ENCODE measurements at places on chromosomes 11 and 22.

DNA sequence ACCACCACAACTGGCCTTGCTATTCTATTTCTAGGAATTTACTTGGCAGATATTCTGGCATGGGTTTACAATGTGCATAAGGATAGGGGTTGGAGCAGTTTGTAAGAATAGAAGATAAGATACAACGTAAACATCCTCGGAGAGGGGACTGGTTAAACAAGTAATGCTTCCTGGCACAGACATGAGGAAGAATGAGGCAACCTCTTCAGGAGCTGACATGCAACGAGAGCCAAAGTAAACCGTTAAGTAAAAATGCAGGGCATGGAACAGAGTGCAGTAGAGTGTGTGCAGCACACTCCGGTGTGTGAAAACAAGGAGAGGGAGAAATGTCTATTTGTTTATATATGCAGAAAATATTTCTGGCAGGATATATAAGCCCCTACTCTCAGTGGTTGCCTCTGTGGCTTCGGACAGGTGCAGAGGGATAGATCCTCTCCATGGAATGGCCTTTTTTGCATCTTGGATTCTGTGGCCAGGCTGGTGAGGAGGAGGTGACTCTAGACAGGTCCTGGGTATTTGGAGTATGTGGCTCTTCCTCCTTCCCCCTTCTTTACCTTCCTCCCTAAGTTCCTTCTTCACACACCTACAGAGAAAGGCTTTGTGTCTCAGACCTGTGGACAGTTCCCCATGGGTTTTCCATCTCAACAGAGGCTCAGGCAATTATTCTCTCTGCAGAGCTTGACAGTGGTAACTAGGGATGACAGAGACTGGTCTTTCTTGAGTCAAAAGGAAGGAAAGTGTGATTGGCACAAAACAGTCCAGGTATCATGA is 2.5 kb downstream of the RAB36 start:
- DNase-seq = no peak

GRCh38 chr11:11615086-11615485 is 6.7 kb downstream of the GALNT18 start:
- DNase-seq = no peak

DNA sequence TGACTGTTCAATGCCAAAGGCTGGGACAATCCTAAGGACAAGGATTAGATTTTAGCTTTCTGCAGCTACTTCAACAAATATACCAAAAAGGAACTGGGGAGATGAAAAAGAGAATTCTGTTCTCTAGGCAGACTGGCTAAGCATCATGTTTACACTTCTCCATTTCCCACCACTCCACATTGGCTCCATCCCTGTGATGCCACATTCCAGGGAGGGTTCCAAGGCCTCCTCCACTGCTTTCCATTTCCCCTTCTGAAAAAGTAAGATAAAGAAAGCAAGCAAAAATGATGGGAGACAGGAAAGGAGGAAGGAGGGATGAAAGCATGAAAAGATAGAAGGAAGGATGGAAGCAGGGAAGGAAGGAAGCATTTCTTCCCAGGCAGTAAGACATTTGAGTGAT is 315.8 kb downstream of the BLID start:
- no peak for DNase-seq

- DNase-seq = no peak
Measured at GRCh38 chr22:44456661-44457412, 41.2 kb downstream of the RTL6 start.

GRCh38 chr22:20391222-20391621 is 2.7 kb upstream of the ZNF74 start:
- DNase-seq = no peak

GRCh38 chr11:73554671-73555320 is 43.1 kb downstream of the FAM168A start:
- DNase-seq = no peak

DNA sequence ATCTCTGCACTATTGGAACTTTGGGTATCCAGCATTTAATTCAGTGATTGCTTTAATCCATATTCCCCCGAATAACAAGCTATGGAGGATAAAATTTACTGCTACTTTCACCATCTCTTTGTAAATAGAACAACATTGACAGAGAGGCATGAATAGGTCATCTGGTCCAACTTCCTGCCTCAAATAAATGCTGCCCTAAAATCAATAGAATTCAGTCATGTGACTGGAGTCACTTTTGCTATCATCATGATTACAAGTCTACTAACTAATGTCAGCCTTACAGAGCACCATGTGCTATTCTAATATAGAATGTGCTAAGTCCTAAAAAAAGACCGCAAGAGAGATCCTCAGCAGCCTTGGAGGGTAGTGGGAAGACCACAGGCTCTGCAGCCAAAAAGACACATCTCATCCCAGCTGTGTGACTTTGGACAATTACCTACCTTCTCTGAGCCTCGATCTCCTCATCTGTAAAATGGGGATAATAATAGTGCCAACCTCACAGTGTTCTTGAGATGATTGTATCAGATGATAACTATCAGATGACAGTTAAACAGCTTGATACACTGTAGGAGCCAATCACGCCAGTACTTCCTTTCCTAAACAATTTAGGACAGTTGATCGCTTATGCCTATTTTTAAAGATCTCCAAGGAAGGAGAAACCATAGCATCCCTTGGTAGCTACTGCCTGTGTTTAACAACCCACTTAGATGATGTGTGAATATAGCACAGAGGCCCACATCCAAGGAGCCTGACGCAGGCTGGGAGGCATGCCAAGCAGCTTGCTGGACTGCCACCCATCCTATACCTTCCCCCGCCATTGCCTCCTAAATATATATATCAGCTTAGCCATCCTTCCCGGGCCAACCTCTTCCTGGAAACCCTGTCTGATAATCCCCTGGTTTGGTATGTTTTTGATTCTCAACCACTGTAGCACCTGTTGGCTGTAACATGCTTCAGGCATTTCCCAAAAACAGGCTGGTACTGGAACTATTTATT is 77.3 kb upstream of the PHF21A start:
- no peak for DNase-seq

DNA sequence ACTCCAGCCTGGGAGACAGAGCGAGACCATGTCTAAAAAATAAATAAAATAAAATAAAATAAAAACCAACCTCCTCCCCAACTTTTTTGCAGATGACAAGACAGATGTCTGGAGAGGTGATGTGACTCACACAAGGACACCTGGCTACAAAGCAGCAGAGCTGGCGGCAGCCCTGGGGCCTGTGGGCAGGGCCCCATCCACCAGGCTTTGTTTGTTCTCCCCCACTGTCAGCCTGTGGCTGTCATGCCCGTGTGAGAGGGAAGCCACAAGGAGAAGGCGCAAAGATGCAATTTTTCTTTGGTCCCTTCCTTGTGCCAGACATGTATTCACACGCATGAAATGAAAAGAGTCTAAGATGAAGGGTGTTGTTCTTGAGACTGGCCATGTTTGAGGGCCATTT is 16.6 kb downstream of the CD59 start:
- no peak for DNase-seq

DNA sequence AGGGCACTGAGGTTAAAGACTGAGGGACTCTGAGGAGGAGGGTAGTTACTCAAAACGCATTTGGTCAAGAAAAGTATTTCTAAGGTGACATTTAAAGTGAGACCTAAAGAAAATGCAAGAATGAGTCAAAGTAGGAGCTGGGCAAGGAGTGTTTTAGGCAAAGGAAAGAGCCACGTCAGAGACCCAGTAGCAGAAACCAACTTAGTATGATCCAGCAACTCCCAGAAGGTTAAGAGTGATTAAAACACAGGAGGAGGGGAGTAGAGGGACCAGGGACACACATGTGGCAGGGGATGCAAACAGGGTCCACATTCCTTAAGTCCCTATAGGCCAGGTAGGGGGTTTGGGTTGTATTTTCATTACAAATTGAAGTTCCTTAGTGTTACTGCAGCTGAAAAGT is 24.3 kb upstream of the CCDC34 start:
- DNase-seq = no peak

DNA sequence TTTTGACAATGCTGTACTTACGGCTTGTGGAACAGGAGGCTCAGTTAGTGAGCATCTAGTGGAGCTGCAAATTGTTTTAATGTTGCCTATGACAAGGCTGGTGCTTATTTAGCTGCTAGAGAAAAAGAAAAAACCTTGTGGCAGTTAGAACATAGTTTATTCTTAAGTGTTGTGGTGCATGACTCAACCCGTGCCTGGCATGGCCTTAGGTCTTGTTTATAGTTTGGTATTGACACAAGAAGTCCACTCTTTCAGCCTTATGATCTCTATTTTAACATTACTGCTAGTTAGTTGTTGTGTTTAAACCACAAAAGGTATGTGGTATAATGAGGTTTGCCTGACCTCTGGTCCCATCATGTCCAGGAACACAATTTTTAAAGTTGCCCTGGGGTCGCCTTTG is 744.6 kb downstream of the FAM181B start:
- no peak for DNase-seq

- no peak for DNase-seq
Measured at GRCh38 chr11:68296344-68297051, 15.9 kb upstream of the LRP5 start.

- no peak for DNase-seq
Measured at GRCh38 chr11:69234740-69235710, 58.9 kb upstream of the MYEOV start.

GRCh38 chr11:79894111-79894510 is 453.3 kb upstream of the TENM4 start:
- no peak for DNase-seq

GRCh38 chr11:13848031-13848430 is 114.5 kb upstream of the SPON1 start:
- DNase-seq = no peak

DNA sequence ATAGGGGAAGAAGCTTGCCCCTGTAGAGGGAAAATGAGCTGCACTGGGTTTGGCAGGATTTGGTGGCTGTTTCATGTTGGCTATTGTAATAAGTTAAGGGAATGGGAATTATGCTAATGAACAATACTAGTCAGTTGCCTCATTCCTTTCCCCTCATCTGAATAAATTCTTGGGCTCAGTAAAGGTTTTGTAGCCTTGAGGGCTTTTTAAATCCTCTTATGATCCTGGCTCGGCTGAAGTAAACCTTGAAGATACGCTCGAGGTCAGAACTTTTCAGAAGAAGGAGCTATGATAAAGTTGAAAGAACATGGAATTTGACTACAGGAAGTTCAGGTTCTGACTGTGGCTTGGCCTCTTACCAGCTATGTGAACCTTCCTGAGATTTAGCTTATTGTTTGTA is 448.7 kb downstream of the RAB38 start:
- DNase-seq = no peak

GRCh38 chr22:20465759-20466077 is 28.1 kb upstream of the SCARF2 start:
- DNase-seq = no peak

- DNase-seq = no peak
Measured at GRCh38 chr11:105392556-105392955, 217.3 kb upstream of the GRIA4 start.

- DNase-seq = no peak
Measured at GRCh38 chr11:117096201-117096991, 1.8 kb downstream of the SIK3 start.

GRCh38 chr11:125287491-125288210 is 123.1 kb downstream of the PKNOX2 start:
- DNase-seq = no peak

DNA sequence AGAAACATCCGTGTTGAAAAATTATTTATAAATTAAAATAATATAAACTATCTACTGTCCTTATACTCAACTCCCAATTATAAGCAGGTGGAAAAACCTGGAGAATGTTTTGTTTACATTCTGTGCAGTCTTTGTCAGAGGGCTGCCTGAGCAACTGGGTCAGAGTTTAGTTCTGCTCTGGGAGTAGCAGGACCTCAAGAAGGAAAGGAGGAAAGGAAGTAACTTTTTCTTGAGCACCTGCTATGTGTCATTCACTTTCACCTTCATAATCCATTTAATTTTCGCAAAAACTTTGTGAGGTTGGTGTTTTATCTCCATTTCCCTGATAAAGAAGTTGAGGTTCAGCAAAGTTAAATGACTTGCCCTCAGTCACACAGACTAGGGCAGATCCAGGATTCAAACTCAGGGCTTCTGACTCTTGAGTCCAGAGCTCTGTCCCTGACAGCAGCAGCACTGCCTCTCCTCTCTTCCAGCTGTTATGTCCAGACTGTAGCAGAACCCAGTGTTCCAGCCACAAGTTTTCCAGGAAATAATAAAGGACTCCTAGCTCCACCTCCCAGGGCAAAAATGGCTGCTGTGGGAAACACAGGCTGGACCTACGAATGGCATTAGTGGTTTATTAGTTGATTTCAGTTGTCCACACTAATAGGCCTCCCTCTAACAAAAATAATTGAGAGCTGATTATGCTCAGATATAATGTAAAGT is 6.4 kb downstream of the CD3E start:
- no peak for DNase-seq

- no peak for DNase-seq
Measured at GRCh38 chr11:45181889-45182550, 35.6 kb downstream of the PRDM11 start.

DNA sequence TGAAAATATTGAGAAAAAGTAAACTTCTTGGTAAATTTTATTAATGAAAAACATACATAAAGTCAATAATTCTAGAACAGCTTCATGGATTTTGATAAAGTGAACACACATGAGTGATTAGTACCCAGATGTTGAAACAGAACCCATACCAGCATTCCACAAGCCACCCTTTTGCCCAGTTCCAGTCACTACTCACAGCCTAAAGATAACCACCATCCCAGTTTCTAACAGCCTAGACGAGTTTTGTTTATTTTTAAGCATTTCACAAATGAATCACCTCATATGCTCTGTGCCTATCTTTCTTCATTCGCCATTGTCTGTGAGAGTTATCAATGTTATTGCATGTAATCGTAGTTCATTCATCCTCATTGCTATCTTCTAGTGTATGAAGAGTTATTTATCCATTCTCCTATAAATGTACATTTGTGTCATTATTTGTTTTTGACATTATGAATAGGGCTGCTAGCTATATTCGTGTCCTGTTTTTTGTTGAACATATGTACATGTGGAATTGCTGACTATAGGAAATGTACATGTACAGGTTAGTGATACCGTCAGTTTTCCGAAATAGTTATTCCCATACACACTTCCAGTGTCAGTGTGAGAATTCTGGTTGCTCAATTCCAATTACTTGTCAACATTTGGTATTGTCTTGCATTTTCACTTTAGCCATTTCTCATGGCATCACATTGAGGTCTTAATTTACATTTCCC is 44.5 kb upstream of the TEAD1 start:
- DNase-seq = no peak

- DNase-seq = no peak
Measured at GRCh38 chr22:44207981-44208317, 27.2 kb downstream of the PARVG start.

All from stimulated activated CD4-positive, alpha-beta T cell treated with anti-CD3 and anti-CD28 coated beads, Interleukin-1b, Interleukin-23, amount 100 ng/mL, for 1 hour (primary cell).